ENCODE measurements at places on chromosomes 2 and 18.
A peak's percentile ranks its signal among the peaks of the same experiment; 100 is the strongest.

DNA sequence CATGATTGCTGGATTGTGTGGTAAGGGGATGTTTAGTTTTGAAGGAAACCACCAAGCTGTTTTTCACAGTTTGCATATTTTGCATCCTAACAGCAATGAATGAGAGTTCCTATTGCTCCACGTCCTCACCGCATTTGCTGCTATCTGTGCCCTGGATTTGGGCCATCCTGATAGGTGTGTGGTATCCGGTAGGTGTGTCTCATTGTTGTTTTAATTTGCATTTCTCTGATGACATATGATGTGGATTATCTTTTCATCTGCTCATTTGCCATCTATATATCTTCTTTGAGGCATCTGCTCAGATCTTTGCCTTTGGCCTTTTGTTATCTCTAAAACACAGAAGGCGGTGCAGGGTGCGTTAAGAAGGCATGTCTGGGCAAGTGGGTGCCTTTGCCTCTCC, 73.3 kb downstream of the LONRF2 start:
- no peaks in the 10 kb centered on the region for H3K27me3 ChIP-seq
- no peak overlapping the region for H3K4me3 ChIP-seq
- no peak overlapping the region for H3K27ac ChIP-seq
- no peaks in the 10 kb centered on the region for H3K36me3 ChIP-seq
- H3K4me1 ChIP-seq = no peaks in the 10 kb centered on the region

DNA sequence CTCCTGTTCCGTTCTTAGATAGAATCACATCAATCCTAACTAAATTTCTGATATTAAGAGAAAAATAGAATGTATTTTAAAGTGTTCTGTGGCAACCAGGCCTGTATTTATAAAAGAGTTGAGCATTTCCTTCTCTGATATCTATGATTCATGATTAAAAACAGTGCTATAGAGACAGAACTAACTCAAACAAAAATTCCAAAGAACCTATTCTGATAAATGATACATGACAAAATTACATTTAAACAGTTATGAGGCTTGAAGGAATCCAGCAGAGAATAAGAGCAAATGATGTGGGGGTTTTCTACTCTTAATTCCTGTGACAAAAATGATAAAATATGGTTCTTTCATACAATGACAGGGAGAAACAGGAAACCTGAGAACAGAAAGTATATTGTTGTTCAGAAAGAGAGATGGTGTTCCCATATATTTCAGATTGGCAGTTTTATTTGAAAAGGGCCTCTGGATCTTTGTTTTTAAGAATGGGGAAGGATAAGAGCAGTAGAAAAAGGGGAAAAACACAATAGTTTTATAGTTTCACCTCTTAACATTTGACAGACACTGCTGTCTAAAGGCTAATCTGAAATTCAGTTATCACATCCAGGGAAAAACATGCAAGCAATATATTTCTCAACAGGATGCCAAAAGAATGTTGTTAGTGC, 944.3 kb downstream of the LRP1B start:
- H3K36me3 ChIP-seq = no peaks in the 10 kb centered on the region
- no peak overlapping the region for H3K27ac ChIP-seq
- DNase-seq = no peak
- H3K4me1 ChIP-seq = no peaks in the 10 kb centered on the region
- H3K4me3 ChIP-seq = no peak overlapping the region

DNA sequence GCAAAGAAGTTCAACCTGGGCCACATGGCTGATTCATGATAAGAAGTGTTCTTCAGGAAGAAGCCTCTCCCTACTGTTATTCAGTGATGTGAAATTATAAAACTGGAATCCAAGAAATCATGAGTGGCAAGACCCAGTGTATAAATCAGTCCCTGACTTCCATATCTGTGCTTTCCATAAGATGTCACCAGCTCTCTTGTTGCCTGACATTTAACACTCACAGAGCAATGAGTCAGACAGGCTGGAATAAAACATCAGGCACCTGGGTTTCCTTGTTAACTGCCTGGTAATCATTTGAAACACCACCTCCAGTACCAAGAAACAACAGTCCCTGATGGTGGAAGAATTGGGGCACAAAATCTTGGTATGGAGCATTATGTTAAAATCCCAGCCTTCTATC, 76.1 kb downstream of the SCG2 start:
- H3K4me3 ChIP-seq = no peak overlapping the region
- H3K4me1 ChIP-seq = no peaks in the 10 kb centered on the region
- H3K27ac ChIP-seq = no peak overlapping the region
- H3K36me3 ChIP-seq = no peaks in the 10 kb centered on the region
- no peak for DNase-seq

- DNase-seq = peak; percentile 61
- H3K27me3 ChIP-seq = no peaks in the 10 kb centered on the region
- no peak overlapping the region for H3K4me3 ChIP-seq
- peaks cover 5% of the 10 kb centered on the region for H3K36me3 ChIP-seq
Measured at GRCh38 chr2:216519154-216519762, 20.6 kb downstream of the RPL37A start.

DNA sequence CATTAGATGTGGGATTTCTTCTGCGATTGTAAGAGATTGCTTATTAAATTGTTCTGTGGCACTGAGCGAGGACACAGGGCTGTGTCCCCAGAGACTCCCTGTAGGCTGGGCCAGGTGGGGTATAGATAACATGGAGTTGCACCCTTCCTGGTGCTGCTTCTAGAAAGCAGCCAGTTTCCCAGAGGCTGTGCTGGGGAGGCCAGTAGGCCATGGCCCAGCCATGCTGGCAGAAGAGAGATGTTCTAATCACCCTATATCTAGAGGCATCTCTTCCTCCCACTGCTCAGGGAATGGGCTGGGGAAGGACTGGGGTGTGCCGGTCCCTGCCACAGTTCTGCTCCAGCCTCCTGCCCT, 66.9 kb downstream of the HS1BP3 start:
- DNase-seq = no peak
- H3K27ac ChIP-seq = no peak overlapping the region
- H3K27me3 ChIP-seq = no peaks in the 10 kb centered on the region
- H3K4me3 ChIP-seq = no peak overlapping the region

- no peak overlapping the region for H3K27ac ChIP-seq
- H3K27me3 ChIP-seq = no peaks in the 10 kb centered on the region
- no peaks in the 10 kb centered on the region for H3K36me3 ChIP-seq
- H3K4me3 ChIP-seq = no peak overlapping the region
- H3K4me1 ChIP-seq = peaks cover 2% of the 10 kb centered on the region
Measured at GRCh38 chr2:190177249-190178040, 114.9 kb upstream of the MSTN start.

GRCh38 chr2:113818382-113818951, 62.0 kb upstream of the SLC35F5 start:
- H3K36me3 ChIP-seq = no peaks in the 10 kb centered on the region
- H3K27me3 ChIP-seq = no peaks in the 10 kb centered on the region
- peak; percentile 27 for DNase-seq
- no peaks in the 10 kb centered on the region for H3K4me1 ChIP-seq

DNA sequence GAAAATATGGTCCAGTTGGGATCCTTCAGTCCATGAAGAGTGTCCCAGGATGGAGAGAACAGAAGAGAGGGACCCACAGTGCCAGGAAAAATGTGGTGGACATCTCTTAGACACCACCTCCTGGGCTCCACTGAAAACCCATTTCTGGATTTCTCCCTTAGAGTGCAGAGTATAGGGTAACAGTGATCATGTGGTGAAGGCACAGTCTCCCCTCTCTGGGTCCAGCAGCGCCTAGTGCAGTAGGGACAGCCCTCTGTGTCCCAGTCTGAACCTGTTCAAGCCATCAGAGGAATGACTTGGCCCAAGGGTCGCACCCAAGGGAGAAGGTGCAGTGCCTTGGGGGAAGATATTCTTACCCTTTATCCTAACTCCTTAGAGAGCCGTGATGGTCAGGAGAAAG, 30.1 kb downstream of the TET3 start:
- no peak for DNase-seq
- H3K36me3 ChIP-seq = no peaks in the 10 kb centered on the region
- no peaks in the 10 kb centered on the region for H3K27me3 ChIP-seq
- H3K4me3 ChIP-seq = no peak overlapping the region

DNA sequence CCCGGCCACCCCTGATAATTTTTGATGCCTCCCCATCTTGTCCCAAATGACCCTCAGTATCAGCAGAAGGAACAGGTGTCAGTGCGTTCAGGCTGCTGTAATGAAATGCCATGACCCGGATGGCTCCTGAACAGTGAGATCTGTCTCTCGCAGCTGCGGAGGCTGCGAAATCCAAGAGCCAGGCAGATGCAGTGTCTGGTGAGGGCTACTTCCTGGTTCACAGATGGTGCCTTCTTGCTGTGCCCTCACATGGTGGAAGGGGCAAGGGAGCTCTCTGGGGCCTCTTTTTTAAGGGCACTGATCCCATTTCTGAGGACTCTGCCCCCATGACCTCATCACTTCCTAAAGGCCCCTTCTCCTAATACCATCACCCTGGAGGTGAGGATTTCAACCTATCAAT, 152.2 kb downstream of the TWIST2 start:
- no peak overlapping the region for H3K27ac ChIP-seq
- DNase-seq = no peak
- H3K4me3 ChIP-seq = no peak overlapping the region
- H3K27me3 ChIP-seq = no peaks in the 10 kb centered on the region

- H3K27me3 ChIP-seq = no peaks in the 10 kb centered on the region
- no peak overlapping the region for H3K4me3 ChIP-seq
- no peak overlapping the region for H3K27ac ChIP-seq
- H3K4me1 ChIP-seq = no peaks in the 10 kb centered on the region
- H3K36me3 ChIP-seq = peaks cover 18% of the 10 kb centered on the region
- DNase-seq = peak; percentile 47
Measured at GRCh38 chr2:68185541-68186164, 28.0 kb downstream of the PNO1 start.

DNA sequence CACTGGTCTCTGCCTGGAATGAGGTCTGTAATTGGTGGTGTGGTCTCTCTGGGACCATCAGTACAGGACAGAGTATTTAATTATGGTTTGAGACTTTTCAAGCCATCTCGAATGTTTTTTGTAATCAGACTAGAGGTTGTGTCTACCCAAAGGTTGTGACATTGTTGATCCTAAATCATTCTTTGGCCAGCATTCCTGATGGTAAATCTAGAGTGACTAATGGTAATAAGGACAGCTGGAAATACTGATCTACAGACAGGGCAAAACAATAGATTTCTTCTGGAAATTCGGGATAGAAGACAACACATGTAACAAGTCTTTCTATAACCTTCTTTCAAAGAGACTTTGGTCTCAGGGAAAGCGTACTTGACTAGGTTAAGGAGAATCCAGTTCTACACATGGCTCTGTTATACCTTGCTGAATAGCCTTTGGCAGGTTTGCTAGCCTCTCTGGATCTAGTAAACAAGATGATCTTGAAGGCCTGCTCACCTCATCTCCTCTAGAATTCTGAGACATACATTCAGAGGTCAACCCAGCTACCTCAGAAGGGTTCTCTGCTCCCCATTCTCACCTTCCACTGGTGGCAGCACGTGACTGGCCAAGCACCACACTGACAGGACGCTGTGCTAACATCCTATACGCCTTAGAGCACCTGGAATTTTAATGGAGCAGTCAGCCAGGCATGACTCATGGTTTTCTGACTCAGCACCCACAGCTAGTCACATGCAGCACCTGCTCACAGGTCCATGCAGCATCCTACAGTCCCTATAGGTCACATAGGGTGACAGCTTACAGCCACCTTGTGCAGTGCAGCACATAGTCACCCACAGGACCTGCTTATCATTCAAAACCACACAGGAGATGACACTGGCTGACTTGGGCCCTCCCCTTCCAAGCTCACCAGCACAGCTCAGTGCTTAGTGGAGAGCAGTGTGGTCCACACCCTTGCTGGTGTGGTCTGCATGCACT, 12.2 kb downstream of the PLB1 start:
- no peaks in the 10 kb centered on the region for H3K27me3 ChIP-seq
- H3K36me3 ChIP-seq = no peaks in the 10 kb centered on the region
- no peaks in the 10 kb centered on the region for H3K4me1 ChIP-seq
- DNase-seq = no peak

- DNase-seq = no peak
- no peaks in the 10 kb centered on the region for H3K36me3 ChIP-seq
- no peak overlapping the region for H3K27ac ChIP-seq
- H3K27me3 ChIP-seq = no peaks in the 10 kb centered on the region
- H3K4me3 ChIP-seq = no peak overlapping the region
- H3K4me1 ChIP-seq = peaks cover 18% of the 10 kb centered on the region
Measured at GRCh38 chr2:120898496-120898895, 162.8 kb downstream of the GLI2 start.

GRCh38 chr18:36516258-36516657, 218.7 kb downstream of the FHOD3 start:
- H3K4me3 ChIP-seq = no peak overlapping the region
- no peaks in the 10 kb centered on the region for H3K36me3 ChIP-seq
- peaks cover 3% of the 10 kb centered on the region for H3K4me1 ChIP-seq
- peak; percentile 30 for DNase-seq
- H3K27ac ChIP-seq = no peak overlapping the region

- no peak for DNase-seq
- no peaks in the 10 kb centered on the region for H3K36me3 ChIP-seq
- H3K4me3 ChIP-seq = no peak overlapping the region
- peaks cover 23% of the 10 kb centered on the region for H3K4me1 ChIP-seq
Measured at GRCh38 chr2:201909348-201909747, 103.0 kb downstream of the CDK15 start.

- no peak overlapping the region for H3K4me3 ChIP-seq
- no peaks in the 10 kb centered on the region for H3K27me3 ChIP-seq
- no peaks in the 10 kb centered on the region for H3K4me1 ChIP-seq
- H3K27ac ChIP-seq = no peak overlapping the region
Measured at GRCh38 chr18:50373561-50374219, 1.2 kb upstream of the SKA1 start.
